H9 (cell line): ENCODE measurements at places on chromosomes 2 and 18. TPM values are rescaled to one million over a fixed set of nuclear protein-coding genes. Genes with fewer than 3 reads are reported as not detected.
A peak's percentile ranks its signal among the peaks of the same experiment; 100 is the strongest.

CD302 gene
- 0.68 and 0.86 TPM in 2 replicates for total RNA-seq

GRCh38 chr2:174716785-174717184, 47.5 kb downstream of the CHRNA1 start:
- no peak for DNase-seq

DNA sequence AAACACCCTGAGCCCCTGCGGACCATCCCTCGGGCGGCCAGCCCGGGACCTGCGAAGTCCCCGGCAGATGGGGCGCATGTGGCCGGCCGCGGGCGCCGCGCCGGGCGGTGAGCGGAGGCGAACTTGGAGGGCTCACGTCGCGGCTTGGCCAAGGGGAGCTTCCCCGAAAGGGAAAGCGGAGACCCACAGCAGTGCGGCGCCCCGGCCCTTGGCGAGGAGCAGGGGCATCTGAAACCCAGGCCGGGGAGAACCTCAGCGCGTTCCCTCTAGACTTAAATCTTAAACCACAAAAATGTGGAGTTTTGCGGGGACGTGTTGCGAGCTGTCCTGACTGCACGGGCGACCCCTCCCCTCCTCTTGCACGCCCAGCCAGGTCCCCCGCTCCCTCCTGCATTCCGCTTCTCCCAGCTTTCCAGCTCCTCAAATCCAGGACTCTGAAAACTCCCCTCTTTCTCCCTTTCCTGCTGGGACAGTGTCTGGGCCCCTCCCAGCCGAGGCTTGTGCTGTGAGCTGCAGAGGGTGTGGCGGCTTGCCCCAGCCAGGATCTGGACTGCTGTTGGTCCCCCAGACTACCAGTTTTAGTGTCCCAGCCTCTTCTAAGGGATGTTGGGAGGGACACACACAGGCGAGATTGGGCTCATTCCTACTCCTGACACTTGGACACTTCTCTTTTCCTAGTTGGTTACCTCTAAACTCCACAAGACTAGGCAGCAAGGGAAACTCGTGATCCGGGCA, 1.3 kb downstream of the FMNL2 start:
- DNase-seq = peak; percentile 64

CACNB4 gene
- total RNA-seq = 1.4 and 1.5 TPM in 2 replicates

- DNase-seq = no peak
Measured at GRCh38 chr18:36706134-36706881, 122.5 kb downstream of the TPGS2 start.

- no peak for DNase-seq
Measured at GRCh38 chr18:27848336-27848735, 328.6 kb downstream of the CDH2 start.

UGT1A10 gene
- not detected in 2 replicates for total RNA-seq

DNA sequence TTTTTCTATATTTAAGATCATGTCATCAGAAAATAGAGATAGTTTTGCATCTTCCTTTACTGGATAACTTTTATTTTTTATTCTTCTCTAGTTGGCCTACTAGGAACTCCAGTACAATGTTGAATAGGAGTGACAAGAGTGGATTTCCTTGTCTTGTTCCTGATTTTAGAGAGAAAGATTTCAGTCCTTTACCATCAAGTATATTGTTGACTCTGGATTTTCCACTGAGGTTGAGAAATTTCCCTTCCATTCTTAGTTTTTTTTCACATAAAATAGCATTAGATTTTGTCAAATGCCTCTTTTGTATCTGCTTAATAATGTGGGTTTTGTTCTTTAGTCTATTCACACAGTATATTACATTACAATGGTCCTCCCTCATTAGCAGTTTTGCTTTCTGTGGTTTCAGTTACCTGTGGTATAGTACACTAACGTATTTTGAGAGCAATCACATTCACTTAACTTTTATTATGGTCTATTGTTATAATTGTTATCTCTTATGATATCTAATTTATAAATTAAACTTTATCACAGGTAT, 105.5 kb downstream of the THADA start:
- DNase-seq = no peak

- no peak for DNase-seq
Measured at GRCh38 chr2:162490052-162490717, 146.3 kb downstream of the GCA start.

- no peak for DNase-seq
Measured at GRCh38 chr2:234823877-234824376, 127.9 kb upstream of the SH3BP4 start.

DNA sequence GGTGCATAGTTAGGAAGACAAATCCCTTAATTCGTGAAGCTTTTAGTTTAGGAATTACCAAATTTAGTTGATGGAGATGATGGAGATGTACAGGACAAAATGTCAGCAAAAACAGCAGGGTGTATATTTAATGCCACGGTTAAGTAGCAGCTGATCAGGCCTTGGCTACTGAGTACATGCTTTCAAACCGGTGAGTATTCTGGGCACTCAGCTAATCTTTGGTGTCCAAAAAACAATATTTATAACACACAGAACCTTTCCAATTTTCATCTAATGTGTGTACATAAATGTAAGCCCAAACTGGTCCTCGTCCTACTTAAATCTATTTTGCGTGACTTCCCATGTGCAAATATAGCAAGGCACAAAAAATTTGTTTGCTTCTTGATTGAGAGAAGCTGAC, 703.4 kb upstream of the LINC00305 start:
- DNase-seq = no peak

DNA sequence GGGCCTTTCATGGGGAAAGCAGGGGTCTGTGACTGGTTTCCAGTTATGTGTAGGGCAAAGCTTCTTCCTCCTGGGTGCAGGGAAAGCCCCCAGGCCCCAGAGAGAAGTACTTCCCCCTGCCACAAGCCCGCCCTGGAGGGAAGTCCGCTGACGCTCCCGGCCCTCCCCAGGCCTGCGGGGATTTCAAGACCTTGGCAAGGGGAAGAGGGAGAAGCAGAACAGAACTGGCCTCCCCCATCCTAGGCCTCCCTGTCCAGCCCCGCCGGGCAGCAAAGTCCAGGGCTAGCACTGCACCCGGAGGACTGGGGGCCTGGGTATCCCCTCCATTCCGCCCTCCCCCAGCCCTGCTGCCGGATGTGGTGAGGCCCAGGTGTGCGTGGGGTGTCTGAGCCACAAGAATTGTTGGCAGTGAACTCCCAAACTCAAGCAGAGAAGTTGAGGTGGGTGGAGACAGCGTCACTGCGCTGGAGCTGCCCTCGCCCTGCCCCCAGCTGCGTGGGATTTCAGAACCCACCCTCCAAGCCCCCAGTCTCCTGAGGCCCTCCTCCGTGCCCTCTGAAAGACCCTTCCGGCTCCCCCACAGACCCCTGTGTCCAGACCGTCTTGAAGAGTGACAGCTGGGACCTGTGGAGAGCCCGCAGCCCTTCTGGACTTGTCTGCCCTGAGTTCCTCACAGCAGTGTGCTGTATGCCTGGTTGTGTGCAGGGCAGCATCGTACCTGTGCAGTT, 1.1 kb upstream of the DUSP2 start:
- peak; percentile 29 for DNase-seq

DNA sequence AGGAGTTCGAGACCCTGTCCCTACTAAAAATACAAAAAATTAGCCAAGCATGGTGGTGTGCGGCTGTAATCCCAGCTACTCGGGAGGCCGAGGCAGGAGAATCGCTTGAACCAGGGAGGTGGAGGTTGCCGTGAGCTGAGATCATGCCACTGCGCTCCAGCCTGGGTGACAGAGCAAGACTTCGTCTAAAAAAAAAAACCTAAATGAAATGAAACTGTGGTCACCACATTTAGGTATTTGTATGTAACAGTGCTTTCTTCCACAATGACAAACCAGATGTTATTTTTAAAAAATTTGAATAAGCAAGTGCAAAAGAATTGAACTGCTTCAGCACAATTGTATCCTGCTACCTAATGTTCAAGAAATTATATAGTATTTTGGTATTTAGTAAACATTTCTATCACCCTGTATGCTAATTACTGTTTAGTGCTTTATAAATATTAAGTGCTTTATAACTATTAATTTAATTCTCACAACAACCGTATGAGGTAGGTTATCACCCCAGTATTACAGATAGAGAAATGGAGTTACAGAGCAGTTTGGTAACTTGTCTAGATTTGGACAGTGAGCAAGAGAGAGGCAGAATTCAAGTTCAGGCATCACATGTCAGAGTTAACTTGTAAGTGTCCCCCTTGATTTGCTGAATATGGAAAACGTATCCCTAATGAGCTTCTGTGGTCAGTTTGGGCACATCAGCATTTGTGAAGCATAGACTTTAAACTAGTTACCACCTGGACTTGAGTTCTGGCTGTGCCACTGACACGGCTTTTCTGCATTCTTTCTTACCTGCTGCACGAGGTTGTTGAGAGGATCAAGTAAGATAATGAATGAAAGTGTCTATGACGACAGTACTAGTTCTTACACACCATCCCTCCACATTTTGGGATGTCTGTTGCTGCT, 14.4 kb downstream of the PHLPP1 start:
- no peak for DNase-seq

DNA sequence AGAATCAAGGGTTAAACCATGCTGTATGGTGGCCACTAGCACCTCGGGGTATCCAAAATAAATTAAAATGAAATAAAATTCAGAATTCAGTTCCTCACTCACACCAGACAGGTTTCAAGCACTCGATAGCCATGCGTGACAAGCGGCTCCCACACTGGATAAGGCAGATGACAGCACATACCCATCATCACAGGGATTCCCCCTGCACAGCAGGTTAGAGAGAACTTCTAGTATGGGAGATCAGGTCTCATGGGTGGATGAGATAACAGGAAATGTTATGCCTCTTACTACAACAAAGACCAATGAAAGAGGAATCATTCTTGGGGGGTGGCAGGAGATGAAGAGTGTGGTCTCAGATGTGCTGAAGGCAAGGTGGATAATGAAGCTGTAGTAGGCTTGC, 121.9 kb upstream of the ACAA2 start:
- no peak for DNase-seq

GRCh38 chr2:37469126-37469525, 124.7 kb downstream of the QPCT start:
- DNase-seq = no peak

- no peak for DNase-seq
Measured at GRCh38 chr18:10838553-10838952, 310.8 kb downstream of the PIEZO2 start.

DNA sequence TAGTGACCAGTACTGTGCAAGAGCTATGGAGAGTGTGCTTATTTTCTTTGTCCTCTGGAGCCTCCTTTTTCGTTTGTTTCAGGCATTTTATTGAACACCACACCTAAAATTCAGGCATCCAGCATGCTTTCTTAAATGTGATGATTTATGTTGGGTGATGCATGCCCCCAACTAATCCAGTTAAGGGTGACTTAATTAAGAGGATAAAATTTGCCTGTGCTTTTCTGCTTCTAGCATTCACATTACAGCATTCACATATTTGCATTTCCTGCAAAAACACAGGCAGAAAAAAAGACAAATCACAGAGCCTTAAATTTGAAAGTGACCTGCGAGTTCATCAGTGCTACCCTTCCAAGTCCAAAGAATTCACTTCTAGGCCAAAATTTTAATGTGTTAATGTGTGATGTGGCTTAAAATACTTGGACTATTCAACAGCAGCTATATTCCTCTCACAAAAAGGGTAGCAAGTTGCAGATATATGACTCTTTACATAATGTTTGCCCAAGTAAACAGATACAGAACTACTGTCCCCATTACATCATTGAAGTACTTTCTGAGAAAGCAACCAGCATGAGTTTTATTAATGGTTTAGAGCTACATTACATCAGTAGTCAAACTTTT, 286.5 kb downstream of the THSD7B start:
- no peak for DNase-seq

GRCh38 chr2:85887566-85888019, 1.2 kb downstream of the ST3GAL5 start:
- DNase-seq = no peak

TP53I3 gene
- total RNA-seq = 45.7 and 48.1 TPM in 2 replicates

TPRKB gene
- 38.7 and 44.7 TPM in 2 replicates for total RNA-seq

DNA sequence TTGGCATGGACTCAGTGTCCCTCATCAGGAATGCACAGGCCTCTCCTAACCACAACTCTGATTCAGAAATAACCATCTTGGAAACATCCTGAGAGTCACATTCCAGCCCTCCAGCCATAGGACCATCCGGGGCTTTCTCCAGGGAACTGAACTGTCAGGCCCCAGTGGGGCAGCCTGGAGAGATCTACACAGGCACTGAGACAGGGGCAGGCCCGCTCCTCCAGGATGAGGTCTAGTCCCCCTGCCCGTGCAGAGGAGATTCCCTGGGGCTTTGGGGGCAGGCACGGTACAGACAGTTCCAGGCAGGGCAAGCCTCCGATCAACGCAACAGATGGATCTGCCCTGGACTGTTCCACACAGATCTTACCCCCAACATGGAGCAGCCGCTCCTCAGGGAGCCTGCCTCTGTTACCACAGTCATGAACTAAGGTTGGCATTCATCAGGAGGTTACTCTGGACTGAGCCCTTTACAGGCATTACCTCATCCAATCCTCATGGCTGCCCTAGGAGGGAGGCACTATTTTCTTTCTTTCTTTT, 12.0 kb downstream of the KCNK3 start:
- DNase-seq = no peak

DNAH7 gene
- total RNA-seq = 0.09 TPM in 1 of 2 replicates, not detected in the other

GRCh38 chr2:55693181-55694125, at the start of gene PNPT1:
TSS of gene PNPT1 (minus strand) at chr2:55693844. CDS start at chr2:55693823, 21 bp downstream.
- DNase-seq = peak; percentile 95

GRCh38 chr2:127671557-127672302, 3.6 kb downstream of the LIMS2 start:
- no peak for DNase-seq

GRCh38 chr2:236668531-236668969, 98.9 kb downstream of the ACKR3 start:
- no peak for DNase-seq

NT5C1B gene
- not detected in 2 replicates for total RNA-seq

TCF23 gene
- total RNA-seq = not detected in 2 replicates

DNA sequence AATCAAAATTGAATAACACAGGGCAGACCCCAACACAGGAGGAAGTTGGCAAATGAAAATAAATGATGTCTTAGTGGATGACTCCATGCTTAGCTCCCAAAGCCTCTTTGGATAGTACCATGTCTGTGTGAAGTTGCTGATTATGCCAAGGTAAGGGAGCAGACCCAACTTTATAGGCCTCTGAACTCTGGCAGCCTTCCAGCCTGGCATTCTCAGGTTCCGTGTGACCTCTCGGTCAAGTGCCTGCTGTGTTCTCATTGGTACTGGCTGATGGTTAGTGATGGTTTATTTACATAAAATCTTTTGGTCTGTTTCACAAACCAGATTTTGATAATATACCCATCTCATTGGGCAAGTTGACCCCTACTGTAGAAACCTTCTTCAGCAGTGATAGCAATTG, 112.2 kb upstream of the TTC39C start:
- no peak for DNase-seq

KLHL14 gene
- 0.90 and 1.0 TPM in 2 replicates for total RNA-seq

ZSWIM2 gene
- not detected in 2 replicates for total RNA-seq

DNA sequence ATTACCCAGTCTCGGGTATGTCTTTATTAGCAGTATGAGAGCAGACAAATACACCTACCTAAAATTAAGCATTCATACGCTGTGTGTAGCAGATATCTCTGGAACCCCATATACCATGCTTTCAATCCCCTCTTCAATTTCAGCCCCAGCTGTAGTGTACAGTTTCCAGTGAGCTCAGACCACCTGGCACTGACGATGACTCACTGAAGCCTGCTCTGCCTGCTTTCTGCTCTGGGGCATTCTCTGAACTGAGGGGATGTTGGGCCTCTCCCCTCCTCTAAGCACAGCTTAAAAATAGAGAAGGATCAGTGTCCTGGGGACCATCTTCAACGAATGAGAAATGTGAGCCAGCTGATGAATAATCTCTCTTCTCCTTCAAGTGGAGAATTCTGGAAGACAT, 8.7 kb upstream of the CCL20 start:
- DNase-seq = no peak
